ENCODE measurements at places on chromosomes 6 and 20.

GRCh38 chr20:55978550-55978949 is 26.8 kb downstream of the CBLN4 start:
- DNase-seq: no peak

- no peak for DNase-seq
These were observed 1.3 kb downstream of the GCLC start for GRCh38 chr6:53543359-53544216.

DNA sequence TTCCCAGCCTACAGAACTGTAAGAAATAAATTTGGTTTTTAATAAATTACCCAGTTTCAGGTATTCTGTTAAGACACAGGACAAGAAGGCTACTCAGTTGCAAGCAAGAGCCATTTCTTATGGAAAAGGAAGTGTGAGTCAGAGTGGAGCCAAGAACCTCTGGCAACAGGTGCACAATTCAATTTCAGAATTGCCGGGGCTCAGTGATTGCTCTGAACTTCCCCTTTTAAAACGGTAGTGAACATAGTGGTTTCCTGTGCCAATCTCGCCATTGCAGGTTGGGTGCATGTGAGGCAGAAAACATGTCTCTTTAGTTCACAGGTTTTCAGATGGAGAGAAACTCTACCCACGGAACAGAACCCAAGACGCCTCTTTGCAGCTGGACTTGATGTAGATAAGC is 16.4 kb downstream of the PIGT start:
- peak; percentile 83 for DNase-seq

GRCh38 chr6:17656092-17656491 is 50.6 kb downstream of the NUP153 start:
- DNase-seq: no peak

- DNase-seq: no peak
These were observed 77.5 kb downstream of the UST start for GRCh38 chr6:148824291-148824690.

GRCh38 chr6:73389854-73390253 is 4.8 kb upstream of the DDX43 start:
- DNase-seq: no peak

- DNase-seq: no peak
These were observed 60.1 kb downstream of the PRND start for GRCh38 chr20:4781637-4782377.

GRCh38 chr6:164749221-164750064 is 560.0 kb downstream of the C6orf118 start:
- DNase-seq: no peak

DNA sequence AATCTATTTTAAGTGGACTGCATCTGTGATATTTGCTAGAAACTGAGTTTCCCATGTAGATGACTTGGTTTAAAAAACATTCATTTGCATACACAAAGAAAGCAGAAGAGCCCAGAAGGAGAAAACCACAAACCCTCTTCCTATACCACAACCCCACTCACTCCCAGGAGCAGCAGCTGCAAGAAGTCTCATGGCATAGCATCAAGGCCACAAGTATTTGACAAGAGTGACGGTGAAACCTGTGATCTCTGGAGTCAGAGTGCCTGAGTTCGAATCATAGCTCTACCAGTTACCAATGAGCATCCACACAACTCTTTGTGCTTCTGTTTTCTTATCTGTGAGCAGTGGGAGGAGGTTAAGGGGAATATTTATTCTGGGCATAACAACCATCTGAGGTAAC is 44.7 kb upstream of the SIRPG start:
- peak; percentile 89 for DNase-seq

GRCh38 chr6:169638915-169639314 is 62.9 kb downstream of the WDR27 start:
- no peak for DNase-seq

DNA sequence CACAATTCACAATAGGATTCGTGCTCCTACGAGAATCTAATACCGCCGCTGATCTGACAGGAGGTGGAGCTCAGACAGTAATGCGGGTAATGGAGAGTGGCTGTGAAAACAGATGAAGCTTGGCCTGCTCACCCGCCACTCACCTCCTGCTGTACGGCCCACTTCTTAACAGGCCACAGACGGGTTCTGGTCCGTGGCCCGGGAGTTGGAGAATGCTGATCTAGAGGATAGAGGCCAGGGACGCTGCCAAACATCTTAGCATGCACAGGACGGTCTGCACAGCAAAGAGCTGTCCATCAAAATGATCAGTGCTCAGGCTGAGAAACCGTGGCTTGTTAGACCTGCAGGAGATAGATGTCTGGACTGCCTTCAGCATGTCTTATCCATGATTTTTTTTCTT is 186.4 kb downstream of the SASH1 start:
- DNase-seq: no peak

DNA sequence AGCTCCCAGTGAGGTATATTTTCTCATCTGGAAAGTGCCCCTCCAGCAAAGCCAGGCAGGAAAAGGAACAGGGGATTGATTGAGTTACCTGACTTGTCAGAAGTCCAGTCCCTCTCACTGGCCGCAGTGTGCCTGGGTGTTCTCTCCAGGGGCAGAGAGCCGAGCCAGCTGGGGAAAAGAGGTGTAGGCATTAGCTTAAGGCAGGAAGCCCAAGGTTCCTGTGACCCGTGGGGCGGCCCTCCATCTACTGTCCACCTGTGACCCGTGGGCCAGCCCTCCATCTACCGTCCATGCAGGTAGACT is 2.7 kb downstream of the PSMG4 start:
- DNase-seq: no peak

DNA sequence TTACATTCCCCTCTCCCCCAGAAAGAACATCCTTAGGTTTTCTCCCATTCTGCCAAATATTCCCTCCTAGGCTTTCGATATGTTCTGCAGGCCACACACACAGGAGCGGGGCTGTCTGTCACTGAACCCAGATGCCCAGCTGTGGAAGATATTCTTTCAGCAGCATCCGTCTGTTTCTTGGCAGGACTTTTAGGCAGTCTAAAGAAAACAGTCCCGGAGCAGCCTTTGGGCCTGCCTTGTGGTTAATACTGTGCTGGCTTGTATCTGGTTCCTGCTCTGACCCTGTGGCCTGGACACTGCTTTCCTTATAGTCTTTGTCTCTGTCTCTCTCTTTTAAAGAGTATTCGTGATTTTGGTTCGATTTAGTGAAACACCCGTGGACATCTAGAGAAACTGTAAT is 94.6 kb upstream of the SUPT3H start:
- no peak for DNase-seq

GRCh38 chr6:25550631-25551030 is 101.4 kb upstream of the SCGN start:
- no peak for DNase-seq

GRCh38 chr6:10529231-10529801 is 8.2 kb downstream of the GCNT2 start:
- DNase-seq: no peak

- no peak for DNase-seq
These were observed 78.6 kb upstream of the SMIM8 start for GRCh38 chr6:87243812-87244211.

DNA sequence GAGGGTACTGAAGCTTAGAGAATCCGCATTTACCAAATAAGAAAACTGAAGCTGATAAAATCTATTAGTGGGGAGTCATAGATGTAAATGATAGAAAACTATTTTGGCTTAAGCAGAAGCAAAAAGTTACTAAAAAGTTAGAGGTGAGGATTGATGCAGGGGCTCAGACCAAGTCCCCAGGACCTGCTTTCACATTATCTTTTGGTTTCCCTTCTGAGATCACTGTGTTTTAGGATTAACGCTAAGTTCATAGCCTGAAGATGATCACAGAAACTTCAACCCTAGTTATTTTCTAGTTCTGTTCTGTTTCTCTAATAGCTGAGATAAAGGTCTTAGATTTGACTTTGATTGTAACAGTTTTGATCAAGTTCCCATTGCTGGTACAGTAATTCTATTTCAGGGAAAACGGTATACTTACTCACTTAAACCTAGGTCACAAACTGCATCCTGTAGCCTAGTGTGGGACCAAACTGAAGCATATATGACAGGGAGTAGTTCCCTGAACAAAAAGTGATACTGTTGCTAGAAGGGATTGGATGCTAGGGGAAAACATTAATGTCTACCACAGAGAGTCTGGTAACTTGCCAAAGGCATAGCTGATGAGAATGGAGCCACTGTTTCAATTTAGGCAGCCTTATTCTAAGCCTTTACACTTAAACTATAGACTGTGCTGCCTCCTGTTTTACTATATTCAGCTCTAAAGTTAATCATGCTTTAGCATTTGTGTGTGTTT is 13.1 kb downstream of the CYB5R4 start:
- DNase-seq: no peak

DNA sequence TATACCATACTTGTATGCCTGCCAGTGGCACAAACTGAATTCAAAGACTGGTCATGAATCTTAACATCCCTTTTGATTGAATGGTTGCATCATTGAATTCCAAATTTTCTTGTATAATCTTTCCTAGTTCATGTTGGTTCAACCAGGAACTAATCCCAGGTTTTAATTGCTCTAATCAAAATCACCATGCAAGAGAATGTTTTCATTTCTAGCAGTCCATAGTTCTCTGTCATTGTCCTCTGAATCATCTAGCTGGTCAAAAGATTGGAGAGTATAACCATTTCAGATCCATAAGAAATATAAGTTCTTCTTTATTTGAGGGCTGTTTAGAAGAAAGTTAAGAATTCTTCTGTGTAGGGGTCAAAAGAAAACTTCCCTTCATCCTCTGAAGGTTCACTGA is 57.2 kb downstream of the ZNF292 start:
- no peak for DNase-seq

Measured in Jurkat, Clone E6-1 (cell line).